ENCODE measurements at places on chromosomes 1 and 21.
A peak's percentile ranks its signal among the peaks of the same experiment; 100 is the strongest.

DNA sequence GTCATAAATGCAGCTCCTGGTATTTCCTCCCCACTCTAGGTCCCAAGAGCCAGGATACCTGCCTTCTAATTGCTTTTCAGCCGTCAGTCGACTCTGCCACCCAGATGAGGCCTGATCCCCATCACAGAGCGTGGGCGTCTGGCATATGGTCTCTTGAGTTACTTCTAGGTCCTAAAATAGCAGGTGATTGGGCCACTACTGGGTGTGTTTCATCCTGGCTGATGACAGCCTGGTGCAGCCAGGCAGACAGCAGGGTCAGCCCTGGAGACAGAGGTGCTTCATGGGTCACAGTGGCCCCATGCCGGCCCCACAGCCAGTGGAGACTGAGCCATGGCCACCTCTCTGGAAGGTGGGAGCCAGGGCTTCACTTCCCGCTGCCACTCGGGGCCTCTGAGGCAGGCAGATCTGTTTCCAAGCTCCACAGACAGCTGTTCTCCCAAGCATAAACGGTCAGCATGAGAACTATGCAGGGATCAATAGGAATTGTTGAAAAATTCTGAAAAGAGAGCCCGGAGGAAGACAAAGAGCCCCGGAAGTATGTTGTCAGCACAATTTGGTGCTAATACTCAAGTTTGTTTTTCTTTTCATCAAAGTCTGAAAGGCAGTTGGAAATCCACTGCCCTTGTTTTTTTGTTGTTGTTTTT is 83.0 kb downstream of the MAN1C1 start:
- peak; percentile 86 for DNase-seq

- DNase-seq = no peak
These were observed at the start of gene CNKSR1 for GRCh38 chr1:26177182-26177684. Gene CNKSR1, plus strand, starts transcription at chr1:26177491. Its CDS starts 57 bp downstream, at chr1:26177548.

DNA sequence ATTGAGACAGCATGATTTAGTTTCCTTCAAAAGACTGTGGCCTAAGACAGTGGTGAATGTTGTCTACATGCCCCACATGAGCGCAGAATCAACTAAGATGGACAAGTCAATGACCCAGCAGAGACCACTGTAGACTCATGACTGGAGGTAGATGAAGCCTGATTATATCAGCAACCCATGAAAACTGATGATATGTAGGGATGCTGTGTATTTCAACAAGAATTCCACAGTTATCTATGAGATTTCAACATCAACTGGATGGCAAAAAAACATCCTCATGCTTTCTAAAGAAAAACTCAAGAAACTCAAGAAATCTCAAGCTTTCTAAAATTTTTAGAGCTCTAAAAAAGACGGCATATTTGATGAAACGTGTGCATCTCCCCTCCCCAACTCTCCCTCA is 413.9 kb upstream of the LYPLAL1 start:
- no peak for DNase-seq

DNA sequence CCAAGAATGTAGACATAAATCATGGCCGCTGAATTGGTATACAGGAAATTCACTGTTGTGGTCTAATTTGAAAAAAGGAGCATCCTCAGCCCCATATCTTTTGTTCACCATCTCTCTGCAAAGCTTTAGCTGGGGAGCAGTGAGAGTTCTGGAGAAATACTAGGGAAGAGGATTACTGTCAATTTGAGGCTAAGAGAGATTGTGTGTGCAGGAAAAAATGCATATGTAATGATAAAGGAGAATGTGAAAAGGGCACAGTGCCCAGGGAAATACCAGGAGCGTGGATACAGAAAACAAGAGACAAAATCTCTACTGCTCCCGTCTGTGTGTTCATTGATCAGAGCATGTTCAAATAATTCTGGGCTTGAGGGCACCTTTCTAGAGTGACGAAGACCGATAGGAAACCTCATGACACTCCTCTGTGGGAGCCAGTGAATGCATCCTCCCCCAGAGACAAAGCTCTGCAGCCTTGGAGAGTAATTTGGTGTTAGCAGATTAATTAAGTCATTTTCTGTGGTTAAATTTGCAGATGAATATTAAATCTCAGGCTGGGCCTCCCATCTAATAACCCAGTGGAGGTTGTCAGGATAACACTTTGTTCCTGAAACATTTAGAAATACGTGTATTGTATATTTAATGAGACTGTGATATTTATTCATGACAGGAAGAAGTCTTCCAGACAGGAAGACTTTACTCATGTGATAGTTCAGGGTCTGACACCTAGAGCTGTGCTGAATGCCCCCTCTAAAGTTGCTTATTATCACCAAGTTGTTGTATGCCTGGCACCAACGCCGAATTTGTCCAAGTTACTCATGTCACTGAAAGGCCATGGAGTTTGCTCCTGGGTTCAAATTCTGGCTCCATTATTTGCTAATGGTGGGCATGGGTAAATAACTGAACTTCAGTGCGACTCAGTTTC is 287.3 kb upstream of the SGIP1 start:
- DNase-seq = no peak

DNA sequence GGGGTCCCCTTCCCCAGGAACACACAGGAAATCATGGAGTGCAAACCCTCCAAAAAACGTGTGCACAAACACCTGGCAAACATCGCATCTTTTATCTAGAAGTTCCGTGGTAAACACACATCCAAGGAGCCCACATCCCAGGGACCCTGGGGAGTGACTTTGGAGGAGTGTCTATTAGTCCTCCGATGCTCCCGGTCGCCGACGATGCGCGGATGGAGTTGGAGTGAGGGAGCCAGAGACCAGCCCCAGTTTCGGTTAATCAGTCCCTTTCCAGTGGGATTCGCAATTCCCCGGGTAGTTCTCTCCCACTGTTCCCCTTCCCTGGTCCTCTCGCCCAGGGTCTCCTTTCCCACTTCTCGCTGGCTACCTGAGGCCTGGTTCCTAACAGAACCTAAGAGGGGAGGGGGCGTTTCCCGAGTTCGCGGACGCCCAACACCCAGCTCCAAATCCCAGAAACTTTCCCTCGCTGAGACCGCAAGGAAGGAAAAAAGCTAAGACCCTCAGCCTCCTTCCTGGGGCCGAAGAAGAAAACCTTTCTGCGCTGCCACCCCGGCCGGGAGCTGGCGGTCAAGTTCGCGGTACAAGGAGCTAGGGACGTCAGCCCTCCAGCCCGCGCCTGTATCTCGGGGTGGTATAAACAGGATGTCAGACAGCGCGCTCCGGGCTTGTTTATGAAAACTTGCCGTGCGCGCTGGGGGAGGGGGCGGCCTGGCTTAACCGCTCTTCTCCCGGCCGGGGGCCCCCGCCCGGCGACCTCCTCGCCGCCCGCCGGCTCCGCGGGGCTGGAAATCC is 787 bp downstream of the JAK1 start:
- peak; percentile 34 for DNase-seq

GRCh38 chr1:246769306-246769705 is 45.1 kb downstream of the SCCPDH start:
- DNase-seq = no peak

DNA sequence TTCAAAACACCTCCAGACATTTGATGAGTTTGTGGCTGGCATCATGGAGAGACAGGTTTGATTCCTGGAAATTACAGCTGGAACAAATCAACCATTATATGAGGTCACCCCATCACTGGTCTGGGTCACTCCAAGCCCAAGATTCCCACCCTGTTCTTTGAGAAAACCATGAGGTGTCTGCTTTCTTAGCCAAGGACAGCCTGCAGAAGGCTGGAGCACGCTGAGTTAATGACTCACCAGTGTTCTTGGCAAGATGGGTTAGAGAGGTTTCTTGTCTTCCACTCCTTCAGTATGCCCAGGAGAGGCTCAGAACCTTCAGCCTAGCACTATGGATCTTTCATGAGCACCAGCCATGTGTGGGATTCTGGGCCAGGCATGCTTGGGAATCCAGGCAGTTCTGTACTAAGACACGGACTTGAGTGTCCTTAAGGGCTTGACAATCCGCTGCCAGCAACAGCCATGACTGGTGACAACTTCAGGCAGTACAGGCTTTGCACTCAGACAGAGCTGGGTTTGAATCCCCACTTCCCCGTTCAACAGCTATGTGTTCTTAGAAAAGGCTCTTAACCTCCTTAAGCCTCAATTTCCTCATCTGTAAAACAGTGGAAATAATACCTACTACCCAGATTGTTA is 43.9 kb downstream of the GRHL3 start:
- peak; percentile 11 for DNase-seq

DNA sequence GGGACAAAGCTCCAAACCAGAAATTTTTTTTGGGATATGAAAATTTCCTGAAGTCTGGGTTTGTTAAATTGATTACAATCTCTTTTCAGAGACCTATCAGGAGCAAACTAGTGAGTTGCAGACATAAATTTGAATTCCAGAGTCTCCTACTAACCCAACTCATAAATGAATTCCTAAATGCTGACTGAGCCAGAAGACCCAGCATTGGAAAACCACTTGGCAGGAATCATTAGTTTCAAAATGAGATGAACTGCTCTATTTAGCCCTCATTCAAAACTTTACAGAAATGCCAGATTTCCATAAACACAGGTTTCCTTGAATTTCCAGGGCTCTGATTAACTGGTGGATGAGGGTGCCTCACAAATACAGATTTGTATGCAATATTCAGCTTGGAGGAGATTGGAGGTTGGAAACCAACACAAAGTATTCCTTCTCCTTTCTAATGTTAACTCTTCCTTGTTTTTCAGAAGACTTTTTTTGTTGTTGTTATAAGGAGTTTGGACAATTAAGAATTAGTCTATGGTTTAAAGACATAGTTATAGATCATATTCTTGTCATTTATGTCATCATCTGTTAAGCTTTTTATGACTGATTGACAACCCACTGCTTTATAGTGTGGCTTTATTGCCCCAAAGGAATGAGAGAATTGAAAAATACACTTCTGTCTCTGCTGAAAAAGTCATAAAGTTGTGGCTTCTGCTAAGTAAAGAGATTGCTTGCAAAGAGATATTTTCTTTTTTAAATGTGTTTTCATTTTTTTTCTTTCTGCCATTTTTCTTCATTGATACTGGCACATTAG is 222.8 kb downstream of the HLX start:
- no peak for DNase-seq

GRCh38 chr1:106846656-106847055 is 209.8 kb upstream of the PRMT6 start:
- no peak for DNase-seq

DNA sequence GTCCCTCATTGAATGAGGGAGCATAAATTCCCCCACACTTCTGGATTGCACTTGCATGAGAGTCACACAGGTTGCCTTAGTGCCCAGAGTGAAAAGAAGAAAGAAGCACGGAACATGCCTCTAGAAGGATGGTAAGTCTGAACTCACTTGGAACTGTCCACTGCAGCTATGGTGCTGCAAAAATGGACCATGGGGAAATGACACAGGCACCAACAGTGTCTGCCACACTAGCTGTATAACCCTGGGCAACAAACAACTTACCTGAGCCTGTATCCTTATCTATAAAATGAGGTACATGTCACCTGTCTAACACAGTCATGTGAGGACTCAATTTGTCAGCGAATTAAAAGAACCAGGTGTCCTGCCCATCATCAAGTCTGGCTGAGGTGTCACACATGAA is 50.7 kb downstream of the PALMD start:
- no peak for DNase-seq

GRCh38 chr1:183753464-183753891 is 51.4 kb upstream of the RGL1 start:
- DNase-seq = no peak
